ENCODE measurements at places on chromosomes 2 and 18.

DNA sequence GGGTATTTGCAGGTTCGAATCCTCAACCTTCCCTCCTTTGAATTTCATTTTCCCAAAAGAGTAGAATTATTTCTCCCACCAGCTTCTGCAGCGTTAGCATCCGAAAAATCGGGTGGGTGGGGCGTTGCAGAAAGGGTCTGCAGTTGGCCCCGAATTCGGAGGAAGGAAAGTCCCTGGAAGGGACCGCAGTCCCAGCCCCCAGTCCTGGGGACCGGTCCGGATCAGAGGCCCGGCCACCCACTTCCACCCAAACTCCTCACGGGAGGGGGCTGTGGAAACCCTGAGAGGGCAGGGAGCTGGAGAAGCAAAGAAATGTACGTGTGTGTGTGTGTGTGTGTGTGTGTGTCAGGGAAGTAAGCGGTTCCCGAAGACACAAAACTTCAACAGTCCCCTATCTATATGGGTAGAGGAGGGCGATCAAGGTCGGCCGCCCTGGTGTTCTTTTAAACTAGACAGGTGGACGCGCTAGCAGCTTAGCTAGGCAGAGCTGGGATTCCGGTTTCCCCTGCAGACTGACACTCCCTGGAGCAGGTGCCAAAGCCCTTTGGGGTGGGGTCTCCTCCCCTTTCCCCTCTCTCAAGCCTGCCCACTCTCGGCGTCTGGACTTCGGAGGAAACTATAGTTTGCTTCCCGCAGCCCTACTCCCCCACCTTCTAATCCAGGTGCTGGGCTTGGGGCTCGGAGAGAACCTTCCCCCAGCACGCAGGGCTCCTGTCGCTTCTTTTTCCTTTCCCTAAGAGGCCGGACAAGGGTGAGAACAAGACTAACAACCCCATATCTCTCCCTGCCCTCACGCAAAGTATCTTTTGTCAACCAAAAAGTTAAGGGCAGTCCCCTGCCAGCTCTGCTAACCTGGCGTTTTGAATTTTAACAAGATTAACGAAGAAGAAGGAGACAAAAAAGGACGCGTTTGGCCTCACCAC, 4.8 kb upstream of the ONECUT2 start:
- DNase-seq: no peak

DNA sequence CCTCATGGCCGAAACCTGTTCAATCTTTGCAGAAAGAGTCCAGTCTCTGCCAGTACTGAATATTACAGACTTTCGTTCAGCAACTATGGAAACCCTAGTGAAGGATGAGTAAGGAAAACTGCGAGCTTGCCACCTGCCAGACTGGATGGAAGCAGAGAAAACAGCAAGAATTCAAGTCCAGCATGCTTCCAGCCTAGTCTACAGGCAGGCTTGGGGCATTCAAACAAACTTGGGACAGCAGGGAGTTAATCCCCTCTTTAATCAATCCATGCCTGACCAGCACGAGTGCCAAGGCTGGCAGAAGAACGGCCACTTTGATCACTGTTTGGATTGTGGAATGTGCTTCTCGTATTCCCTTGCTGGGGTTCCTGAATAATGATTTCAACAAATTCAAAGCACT, 145.2 kb downstream of the EPHA4 start:
- no peak for DNase-seq

- no peak for DNase-seq
Measured at GRCh38 chr2:64875368-64875767, 113.8 kb upstream of the SLC1A4 start.

- DNase-seq: no peak
Measured at GRCh38 chr18:79374408-79375171, 21.1 kb upstream of the NFATC1 start.

DNA sequence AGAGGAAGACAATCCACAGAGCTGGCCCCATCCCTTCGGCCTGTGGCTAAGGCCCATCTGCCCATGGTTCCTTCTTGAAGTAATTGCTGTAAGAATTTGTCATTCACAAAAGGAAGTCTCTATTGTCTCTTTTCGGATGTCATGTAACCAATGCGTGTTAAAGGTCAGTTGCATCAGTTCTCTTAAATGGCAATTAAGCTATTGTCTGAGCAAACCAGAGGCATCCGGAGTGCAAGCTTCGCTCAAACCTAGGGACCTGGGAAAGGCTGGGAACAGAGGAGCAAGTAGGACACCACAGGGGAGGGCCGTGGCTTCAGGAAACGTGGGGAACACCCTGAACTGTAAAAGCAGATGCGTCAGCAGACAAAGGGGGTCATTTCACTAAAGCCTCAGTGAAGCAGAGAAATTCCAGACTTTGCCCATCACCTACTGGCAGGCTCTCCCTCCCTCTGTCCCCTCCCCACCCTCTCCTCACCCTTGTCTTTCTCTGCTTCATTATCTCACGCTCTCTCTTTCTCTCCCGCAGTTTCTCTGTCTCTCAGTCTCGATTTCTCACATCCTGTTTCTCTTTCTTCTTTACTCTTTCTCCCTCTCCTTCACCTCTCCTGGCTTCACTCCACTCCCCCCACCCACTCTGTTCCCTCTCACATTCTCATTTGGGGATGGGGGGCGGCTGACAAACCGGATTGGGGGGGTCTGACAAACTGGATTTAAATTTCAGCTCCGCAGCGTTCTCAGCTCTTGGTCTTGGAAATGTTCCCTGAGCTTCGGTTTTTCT, 204.6 kb upstream of the TNP1 start:
- no peak for DNase-seq

Data from esophagus squamous epithelium (tissue), 5 donors.